ENCODE measurements at places on chromosomes 2 and 18.

DNA sequence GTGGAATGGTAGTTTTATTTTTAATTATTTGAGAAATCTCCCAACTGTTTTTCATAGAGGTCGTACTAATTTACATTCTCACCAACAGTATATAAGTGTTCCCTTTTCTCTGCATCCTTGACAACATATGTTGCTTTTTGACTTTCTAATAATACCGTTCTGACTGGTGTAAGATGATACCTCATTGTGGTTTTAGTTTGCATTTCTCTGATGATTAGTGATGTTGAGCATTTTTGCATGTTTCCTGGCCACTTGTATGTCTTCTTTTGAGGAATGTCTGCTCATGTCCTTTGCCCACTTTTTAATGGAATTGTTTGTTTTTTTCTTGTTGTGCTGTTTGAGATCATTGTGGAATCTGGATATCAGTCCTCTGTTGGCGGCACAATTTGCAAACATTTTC is 242.5 kb downstream of the ZNF521 start:
- no peak for DNase-seq

DNA sequence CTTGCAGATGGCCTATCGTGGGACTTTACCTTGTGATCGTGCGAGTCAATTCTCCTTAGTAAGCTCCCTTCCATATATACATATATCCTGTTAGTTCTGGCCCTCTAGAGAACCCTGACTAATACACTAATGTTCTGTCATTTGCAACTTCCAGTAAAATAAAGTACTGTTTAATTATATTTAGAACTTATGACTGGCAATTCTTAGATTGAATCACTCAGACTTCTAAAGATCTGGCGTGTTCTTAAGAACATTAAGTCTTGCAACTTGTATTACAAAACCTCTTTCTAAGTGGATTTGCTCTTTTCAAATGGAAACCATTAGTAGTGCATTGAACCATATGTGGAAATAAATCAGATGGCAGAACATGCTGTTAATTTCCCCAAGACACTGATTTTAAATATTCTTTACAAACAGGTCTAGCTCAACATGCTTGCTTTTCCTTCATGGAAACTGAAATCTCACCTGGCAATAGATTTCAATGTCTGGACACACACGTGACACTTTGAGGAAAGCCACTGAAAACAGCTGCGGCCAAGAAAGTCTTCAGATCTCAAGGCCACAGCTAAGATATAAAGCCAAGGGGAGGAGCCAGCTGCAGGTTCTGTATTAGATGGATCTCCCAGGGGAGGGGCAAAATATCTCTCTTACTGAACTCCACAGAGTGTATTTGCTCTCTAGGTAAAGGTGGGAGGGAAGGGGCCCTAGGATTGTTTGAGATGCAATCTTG is 50.6 kb downstream of the PMAIP1 start:
- DNase-seq: no peak

DNA sequence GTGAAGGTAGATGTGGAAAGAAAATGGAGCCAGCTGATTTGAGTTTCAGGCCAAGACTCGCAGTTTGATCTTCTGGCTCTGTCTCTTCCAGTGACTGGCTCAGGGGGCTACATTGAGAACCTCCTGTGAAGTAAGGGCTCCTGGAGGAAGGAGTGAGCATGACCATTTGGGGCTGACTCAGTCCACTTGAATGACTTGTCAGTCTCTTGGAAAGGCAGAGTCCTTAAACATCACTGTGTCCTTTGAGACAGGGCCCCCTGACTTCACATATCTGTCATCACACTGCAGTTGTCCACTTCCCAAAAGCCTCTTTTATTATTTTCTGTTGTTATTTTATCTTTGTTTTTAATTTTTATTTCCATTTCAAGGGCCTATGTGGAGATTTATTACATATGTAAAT is 204.6 kb upstream of the APCDD1 start:
- no peak for DNase-seq

GRCh38 chr2:183993052-183993451 is 605.3 kb upstream of the ZNF804A start:
- DNase-seq: no peak

- DNase-seq: no peak
Observed at GRCh38 chr2:220469201-220469600, 841.8 kb downstream of the SLC4A3 start.

DNA sequence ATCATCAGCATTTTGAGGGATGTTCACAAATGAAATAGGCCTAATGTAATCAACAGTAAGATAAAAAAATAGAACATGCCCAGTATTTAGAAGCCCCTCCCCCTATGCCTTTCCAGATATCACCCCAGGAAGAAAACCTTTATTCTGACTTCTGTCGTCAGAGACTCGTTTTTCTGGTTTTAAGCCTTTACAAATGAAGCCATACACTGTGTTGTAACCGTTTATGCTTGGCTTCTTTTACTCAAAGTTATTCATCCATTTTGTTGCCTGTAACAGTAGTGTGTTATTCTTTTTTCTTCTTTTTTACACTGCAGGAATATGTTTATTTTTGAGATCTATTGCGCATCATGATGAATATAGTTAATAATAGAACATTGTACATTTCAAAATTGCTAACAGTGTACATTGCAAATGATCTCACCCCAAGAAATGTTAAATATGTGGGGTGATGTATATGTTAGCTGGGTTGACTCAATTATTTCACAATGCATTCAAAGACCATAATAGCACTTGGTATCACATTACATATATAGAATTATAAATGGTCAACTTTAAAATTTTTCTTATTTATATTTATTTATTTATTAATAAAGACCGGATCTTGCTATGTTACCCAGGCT is 28.1 kb upstream of the PNPT1 start:
- no peak for DNase-seq

GRCh38 chr18:10228326-10228725 is 226.1 kb upstream of the APCDD1 start:
- DNase-seq: no peak

DNA sequence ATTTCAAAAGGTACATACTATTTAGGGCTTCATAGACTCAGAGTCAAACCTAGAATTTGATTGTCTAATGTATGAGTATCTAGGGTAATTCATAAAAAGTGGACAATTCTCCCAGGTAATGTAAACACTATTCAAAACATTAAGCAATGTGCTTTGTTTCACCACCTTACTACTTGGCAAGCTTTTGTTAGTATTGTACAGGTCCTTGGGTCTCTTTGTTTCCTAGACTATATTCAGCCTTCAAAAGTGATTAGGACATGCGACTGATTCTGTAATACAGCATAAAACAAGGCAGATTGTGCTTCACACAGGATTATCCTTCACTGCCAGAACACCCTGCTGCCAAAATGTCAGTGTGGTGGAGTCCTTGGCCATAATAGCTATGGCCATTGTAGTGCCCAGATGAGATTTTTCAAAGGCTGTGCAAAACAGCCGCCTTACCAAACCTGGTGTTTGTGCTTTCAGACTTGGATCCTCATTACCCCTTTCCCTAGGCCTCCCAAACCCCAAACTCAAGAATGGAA is 90.1 kb upstream of the CAVIN2 start:
- no peak for DNase-seq

GRCh38 chr2:144362401-144362800 is 157.5 kb downstream of the ZEB2 start:
- DNase-seq: no peak

DNA sequence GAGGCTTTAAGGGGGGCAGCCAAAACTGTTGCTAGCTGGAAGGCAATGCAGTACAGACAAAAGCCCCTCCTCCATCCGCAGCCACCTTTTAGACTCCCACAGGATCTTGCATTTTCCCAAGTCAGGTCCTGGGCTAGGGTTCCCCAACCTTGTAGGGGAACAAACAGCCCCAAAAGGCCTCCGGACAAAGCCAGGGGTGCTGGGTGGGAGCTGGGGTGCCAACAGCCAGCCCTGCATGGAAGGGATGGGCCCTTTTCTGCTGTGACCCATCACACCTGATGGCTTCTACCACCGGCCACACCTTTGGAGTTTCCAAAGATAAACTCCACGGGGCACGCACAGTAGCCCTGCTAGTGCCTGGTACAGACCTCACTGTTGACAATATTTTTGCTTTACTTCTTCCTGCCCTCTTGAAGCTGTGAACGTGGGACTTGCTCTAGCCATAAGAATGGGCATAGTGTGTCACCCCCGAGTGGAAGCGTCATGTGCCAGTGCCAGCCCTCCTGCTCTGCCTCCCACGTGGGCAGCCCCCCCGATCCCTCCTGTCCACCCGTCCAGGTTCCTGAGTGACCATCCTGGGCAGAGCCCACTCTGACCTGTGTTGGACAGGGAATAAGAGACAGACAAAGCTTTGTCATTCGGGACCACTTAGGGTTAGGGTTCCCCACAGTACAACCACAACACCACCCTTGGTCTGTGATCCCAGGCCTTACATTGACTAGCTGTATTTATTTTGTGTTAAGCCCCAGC is 18.8 kb downstream of the TUBB6 start:
- no peak for DNase-seq

DNA sequence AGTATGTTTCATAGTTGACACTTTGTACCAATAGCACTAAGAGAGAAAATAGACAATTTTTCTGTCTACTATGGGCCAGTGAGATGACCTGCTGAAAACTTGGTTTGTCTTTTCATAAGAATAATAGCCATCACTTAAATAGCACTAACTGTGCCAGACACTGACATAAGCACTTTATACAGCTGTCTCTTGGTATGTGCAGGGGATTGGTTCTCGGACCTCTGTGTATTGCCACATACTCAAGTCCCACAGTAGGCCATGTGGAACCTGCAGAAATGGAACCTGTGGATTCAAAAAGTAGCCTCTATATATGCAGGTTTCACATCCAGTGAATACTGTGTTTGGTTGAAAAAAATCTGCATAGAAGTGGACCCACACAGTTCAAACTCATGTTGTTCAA is 126.7 kb downstream of the XRCC5 start:
- DNase-seq: no peak
